ENCODE measurements at places on chromosomes 13 and 19. TPM values are rescaled to one million over a fixed set of nuclear protein-coding genes. Genes with fewer than 3 reads are reported as not detected.

- peak; percentile 71 for DNase-seq
Observed at GRCh38 chr19:29714371-29714952, 599 bp downstream of the C19orf12 start.

DNA sequence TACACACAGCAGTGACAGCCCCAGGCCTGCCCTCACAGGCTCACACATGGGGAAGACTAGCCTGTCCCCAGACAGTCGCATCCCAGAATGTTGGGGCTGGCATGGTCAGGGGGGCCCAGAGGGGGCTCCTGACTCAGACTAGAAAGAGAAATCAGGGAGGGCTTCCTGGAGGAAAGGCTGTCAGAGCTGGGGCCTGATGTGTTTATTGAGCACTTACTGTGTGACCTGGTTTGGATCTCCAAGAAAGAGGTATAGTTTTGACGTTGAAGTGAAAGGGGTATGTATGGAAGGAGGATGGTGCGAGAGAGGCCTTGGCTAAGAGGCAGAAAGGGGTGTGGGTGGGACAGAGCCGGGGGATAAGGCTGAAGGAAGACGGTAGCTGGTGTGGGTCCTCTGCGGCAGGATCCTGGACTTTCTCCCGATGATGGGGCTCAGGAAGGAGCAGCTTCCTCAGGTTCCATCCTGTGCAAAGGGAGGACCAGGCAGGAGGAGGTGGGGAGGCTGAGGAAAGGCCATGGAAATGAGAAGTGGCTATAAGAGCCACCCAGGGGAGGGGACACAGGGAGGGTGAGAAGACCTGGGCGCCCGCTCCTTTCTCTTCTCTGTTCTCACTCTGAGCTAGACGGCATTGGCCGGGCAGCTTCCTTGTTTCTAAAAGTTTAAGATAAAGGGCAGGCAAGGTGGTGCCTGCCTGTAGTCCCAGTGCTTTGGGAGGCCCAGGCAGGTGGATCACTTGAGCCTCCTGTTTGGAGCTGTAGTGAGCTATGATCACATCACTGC, 16.1 kb upstream of the BCL3 start:
- no peak for DNase-seq

- DNase-seq = peak; percentile 66
Observed at GRCh38 chr13:40388617-40389016, 277.8 kb downstream of the FOXO1 start.

DNA sequence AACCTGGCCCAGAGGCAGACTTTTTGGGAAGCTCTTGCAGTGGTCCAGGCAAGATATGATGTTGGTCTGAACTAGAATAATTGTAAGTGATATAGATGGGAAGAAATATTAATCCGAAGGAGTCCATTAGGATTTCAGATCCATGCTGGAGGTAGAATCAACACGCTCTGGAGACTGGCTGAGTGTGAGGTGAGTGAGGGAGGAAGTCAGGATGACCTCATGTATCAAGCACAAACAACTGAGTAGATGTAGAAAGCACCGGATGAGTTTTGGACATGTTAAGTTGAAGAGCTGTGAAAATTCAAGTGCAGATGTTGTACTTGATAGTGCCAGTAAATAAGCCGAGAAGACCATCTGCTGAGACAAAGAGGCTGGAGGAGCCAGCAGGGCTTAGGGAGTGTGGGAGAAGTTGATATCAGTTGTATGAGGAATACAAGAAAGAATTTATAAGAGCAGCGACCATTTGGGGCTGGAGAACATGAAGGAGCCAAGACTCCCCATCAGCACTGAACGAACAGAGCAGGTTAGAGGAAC, 5.3 kb upstream of the CNMD start:
- no peak for DNase-seq

The ZNF525 gene
- 13.5 TPM for total RNA-seq

The GPR4 gene
- not detected for total RNA-seq

GRCh38 chr19:10805065-10805757, 30.8 kb downstream of the TMED1 start:
- no peak for DNase-seq

The CASP14 gene
- total RNA-seq = not detected

- DNase-seq = peak; percentile 46
Observed at GRCh38 chr13:98543378-98544103, 33.4 kb downstream of the STK24 start.

The COX6B1 gene
- 136 TPM for total RNA-seq

The COL5A3 gene
- total RNA-seq = 4.4 TPM

GRCh38 chr19:49861541-49862378, 5.6 kb downstream of the PNKP start:
- DNase-seq = no peak

- DNase-seq = no peak
Observed at GRCh38 chr13:109090796-109091195, 461.4 kb downstream of the MYO16 start.

- DNase-seq = no peak
Observed at GRCh38 chr13:20128459-20128931, 32.4 kb downstream of the GJA3 start.

The SIGLEC8 gene
- not detected for total RNA-seq

The LSM4 gene
- 47.4 TPM for total RNA-seq

- DNase-seq = no peak
Observed at GRCh38 chr13:79486433-79487188, 5.7 kb downstream of the NDFIP2 start.

- DNase-seq = no peak
Observed at GRCh38 chr13:75149776-75150175, 332.2 kb downstream of the TBC1D4 start.

DNA sequence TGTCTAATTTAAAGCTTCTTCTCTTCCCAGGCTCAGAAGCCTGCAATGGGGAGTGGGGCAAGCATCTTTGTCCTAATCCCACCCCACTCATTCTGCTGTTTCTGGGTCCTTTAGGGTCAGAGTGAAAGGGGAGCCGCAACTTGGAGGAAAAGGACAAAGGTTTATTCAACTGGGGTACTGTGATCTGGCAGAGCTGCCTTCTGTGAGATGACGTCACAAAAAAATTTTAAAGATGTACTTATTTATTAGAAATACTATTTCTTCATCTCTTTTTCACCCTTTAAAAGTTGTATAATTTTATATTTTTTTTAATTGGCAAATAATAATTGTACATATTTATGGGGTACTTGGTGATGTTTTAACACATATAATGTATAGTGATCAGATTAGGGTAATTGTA, 302.6 kb downstream of the TDRD3 start:
- DNase-seq = no peak

DNA sequence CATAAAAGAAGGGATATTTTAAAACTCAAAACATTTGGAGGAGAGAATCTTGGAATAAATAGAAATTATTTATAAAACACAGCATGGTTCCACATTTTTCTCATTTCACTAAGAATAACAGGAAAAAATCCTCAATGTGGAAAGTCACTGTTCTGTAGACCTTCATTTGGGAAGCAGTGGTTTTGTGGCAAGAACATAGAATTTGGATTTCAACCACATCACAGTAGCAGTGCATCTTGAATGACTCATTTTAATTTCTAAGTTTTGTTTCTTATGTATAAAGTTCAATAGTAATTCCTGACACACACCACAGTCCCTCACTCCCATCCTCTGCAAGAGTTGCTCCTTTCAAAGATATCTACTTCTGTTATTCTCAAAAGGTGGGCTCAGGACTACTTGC, 264.0 kb downstream of the ENOX1 start:
- no peak for DNase-seq

The LRRC8E gene
- not detected for total RNA-seq

The IRGC gene
- total RNA-seq = not detected

DNA sequence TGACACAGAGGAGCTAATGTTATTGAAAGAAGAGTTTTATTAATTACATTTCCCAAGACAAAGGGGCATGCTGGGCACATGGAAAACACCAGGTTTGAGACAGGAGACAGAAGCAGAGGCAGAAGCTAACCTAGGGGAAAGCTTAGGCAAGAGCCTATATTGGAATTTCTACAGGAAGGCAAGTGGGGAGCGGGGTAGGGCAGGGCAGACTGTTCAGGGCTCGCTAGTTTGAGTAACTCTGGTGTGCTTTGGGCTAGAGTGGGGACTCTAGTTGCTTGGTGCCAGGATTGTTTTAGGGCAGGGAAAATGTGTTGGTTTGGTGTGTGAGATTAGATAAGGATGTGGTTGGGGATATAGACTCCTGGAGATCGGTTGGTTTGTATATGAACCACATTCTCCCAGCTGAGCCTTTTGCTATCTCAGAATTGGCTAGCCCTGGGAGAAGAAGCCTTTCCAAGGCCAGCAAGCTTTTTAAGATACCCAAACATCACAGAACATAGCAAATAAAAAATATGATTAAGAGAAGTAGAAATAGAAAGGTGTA, 8.4 kb upstream of the UFM1 start:
- DNase-seq = no peak

The NLRP4 gene
- total RNA-seq = not detected

GRCh38 chr13:91648012-91648411, 249.6 kb downstream of the GPC5 start:
- no peak for DNase-seq

DNA sequence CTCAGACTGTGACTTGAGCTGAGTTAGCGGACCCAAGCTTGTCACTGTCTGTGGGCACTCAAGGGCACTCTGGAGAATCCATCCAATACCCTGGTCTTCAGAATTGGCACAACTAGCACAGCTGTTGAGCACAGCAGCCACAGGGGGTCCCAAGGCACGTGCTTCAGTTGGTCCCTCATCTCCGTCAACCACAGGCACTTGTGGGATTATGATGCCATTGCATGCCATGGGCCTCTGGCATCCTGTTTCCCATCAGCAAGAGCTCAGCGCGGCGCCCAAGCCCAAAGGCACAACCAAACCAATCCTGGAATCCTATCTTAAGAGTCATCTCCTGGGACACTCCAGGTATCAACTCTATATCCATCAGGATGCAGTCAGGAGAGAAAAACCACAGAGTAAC, 3.7 kb upstream of the B3GNT8 start:
- no peak for DNase-seq

DNA sequence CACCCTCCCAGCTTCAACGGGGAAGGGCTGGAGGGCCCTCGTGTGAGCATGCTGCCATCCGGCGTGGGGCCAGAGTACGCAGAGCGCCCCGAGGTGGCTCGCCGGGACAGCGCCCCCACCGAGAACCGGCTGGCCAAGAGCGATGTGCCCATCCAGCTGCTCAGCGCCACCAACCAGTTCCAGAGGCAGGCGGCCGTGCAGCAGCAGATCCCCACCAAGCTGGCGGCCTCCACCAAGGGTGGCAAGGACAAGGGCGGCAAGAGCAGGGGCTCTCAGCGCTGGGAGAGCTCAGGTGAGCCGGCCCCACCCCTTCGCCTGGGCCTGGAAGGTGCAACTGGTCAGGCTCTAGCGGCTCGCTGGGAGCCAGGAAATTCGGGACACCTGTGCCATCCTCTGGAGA, 20.0 kb downstream of the PEX11G start:
- no peak for DNase-seq

- no peak for DNase-seq
Observed at GRCh38 chr13:68588623-68589022, 1358.5 kb upstream of the PCDH9 start.

GRCh38 chr19:39110263-39110967, 15.2 kb upstream of the PAK4 start:
- peak; percentile 63 for DNase-seq

- DNase-seq = no peak
Observed at GRCh38 chr19:7969555-7969939, 26.1 kb upstream of the TIMM44 start.

DNA sequence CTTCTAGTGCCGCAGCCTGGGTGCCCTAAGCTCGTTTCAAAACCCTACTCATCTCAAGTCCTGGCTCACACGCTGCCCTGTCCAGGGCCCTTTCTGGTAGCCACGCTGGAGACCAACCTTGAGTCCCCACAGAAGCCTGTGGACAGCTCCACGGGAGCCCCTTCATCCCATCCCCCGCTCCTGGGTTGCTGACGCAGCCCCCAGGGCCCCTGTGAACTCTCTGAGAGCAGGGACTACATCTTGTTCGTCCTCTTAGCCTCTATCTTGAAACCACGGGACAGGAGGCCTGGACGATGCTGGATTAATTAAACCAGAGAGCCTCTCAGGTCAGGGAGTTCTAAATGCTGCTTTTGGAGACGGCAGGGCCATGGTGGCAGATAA, 7.4 kb downstream of the MLLT1 start:
- DNase-seq = no peak

- DNase-seq = peak; percentile 45
Observed at GRCh38 chr19:35011091-35011689, 11.1 kb downstream of the GRAMD1A start.

DNA sequence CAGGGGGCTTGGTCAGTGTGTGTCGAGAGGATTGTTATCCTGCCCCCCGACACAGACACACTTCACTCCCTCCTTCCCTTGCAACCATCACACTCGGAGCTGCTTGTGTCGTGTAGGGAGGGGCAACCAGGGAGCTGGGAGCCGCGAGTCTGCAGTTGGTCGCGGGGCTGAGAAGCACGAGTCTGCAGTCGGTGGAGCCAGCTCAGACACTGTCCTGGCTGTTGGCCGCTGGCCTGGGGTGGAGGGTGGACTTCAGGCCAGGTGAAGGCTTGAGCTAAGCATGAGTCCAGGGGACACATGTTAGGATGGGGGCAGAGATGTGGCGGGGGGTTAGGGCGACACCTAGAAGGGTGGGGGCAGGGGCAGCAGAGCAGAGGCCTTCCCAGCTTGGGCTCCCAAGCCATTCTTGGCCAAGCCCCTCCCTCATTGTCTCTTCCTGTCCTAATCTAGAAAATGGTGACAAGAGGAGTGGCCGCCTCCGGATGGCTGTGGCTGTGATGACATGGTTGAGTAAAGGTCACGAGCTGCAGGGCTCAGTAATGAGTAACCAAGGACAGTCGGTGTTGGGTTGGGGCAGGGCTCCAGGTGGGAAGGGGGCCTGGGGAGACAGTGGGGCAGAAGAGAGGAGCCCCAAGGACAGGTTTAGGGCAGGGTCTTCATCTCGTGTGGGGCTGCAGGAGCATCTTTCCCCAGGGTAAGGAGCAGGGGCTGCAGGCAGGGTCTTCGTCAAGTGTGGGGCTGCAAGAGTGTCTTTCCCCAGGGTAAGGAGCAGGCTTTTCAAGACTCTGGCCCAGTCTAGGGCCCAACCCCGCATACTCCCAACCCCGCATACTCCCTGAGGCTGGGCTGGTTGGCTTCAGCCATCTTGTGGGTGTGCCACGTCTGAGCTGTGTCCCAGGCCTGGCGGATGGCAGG, 8.6 kb downstream of the PPP5C start:
- no peak for DNase-seq

- no peak for DNase-seq
Observed at GRCh38 chr13:94987081-94987480, 274.7 kb upstream of the SOX21 start.
